ENCODE measurements at places on chromosomes 12 and 14.

DNA sequence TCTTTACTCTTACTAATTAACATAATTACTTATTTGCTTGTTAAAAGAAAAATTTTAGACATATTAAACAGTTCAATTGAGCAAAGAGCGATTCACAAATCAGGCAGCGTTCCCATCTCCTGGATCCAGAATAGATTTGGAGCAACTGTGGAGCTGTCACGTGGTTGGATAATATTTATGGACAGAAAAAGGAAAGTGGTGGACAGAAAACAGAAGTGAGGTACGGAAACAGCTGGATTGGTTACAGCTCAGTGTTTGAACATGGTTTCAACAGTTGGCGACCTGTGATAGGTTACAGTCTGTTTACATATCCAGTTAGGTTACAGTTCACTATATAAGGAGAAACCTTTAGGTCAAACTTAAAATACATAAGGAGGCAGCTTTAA, 19.7 kb upstream of the FAM234B start:
- no peak for DNase-seq

DNA sequence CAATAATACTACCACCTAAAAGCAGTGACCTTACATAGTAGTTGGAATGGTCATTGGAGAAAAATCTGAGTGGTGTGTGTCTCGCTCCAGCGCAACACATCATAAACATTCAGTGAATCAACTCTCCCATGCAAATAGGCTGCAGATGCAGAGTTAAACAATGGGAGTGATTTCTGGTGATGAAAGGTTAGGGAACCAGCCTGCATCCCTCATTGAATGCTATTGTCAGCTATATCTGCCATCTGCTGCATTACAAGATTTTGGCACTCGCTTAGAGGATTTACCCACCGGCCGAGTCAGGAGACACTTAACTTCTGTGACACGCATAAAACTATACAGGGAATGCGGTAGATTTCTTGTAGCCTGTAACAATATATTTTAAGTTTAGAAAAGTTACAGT, 900.9 kb downstream of the FLRT2 start:
- no peak for DNase-seq

- DNase-seq, result no peak
Measured at GRCh38 chr12:106736051-106736957, 38.2 kb upstream of the RIC8B start.

GRCh38 chr14:33726685-33727084, 224.2 kb downstream of the EGLN3 start:
- DNase-seq, result no peak

GRCh38 chr12:57222286-57223190, 5.9 kb downstream of the NXPH4 start:
- DNase-seq, result no peak

DNA sequence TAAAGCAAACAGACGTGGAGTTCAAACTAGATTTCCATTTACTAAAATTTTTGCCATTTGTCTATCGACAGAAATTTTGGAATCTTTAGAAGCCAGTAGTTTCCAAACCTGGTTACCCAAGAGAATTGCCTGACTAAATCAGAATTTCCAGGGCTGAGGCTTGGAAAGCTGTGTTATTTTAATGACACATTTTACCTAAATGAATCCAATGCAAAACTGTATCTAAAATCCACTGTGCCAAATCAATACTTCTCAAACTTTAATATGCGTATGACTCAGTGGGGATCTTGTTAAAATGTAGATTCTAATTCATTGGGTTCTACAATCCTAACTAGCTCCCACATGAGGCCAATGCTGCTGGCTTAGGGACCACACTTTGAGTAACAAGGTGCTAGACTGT, 35.0 kb upstream of the TC2N start:
- DNase-seq, result no peak

All from stimulated activated CD4-positive, alpha-beta T cell treated with anti-CD3 and anti-CD28 coated beads, Interleukin-4, amount 100 ng/mL, for 48 hours (primary cell).